ENCODE measurements at places on chromosomes 3 and 15.

DNA sequence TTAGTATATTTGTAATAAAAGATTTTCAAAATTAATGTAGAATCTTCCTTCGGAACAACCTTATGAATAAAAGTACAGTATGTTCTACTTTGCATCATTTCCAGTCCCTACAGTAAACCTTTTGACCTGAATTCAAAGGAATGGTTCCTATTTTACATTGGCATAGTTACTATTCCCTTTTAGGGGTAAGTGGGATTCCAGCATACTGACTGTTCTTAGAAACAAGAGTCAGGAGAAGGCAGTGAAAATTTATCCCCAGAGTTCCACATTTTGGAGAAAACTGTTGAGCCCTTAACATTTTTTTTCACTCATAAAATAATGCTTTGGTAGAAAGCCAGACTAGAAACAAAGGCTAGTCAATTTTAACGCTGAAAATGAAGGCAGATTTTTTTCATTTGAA, 78.1 kb downstream of the P3H2 start:
- DNase-seq: no peak

- no peak for DNase-seq
These were observed 75.6 kb upstream of the SYNPR start for GRCh38 chr3:63202529-63202928.

GRCh38 chr3:161042023-161042501, 63.1 kb downstream of the B3GALNT1 start:
- DNase-seq: no peak

GRCh38 chr3:128281461-128282367, 128.4 kb downstream of the EEFSEC start:
- no peak for DNase-seq

DNA sequence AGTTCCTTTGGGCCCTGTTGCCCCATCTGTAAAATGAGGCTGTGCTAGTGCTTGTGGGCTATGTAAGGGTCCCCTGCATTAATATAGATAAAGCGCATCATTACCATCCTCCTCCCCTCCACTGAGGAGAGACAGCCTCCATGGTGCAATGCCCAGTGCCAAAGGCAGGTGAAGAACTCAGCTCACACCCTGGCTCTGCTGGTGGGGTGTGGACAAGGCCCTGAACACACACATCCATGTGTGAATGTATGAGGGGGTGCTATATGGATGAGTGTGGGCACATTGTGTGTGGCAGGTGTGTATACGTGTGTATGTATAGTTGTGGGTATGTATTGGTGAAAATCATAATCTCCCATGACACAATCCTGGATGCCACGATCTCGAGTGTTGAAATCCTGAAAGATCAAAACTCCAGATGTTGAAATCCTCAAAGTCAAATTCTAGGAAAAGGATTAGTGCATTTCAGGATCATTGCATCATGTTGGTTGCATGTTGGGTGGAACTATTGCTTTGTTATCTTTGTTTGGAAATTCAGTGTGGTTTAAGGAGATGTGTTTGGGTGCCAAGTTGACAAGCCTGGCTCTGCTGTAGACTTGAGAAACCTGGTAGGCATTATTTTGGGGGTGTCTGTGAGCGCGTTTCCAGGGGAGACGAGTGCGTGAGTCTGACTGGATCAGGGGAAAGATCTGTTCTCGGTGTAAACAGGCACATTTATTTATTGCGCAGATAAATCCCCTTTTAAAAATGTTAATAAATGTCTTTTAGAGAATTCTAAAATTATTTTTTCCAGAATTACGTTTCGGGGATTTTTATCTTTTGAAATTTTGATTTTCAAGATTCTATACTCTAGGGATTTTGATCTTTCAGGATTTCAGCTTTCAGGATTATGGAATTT, 42.0 kb upstream of the SEC61A1 start:
- no peak for DNase-seq

GRCh38 chr3:112811917-112812660, 34.6 kb downstream of the CD200R1L start:
- DNase-seq: no peak

DNA sequence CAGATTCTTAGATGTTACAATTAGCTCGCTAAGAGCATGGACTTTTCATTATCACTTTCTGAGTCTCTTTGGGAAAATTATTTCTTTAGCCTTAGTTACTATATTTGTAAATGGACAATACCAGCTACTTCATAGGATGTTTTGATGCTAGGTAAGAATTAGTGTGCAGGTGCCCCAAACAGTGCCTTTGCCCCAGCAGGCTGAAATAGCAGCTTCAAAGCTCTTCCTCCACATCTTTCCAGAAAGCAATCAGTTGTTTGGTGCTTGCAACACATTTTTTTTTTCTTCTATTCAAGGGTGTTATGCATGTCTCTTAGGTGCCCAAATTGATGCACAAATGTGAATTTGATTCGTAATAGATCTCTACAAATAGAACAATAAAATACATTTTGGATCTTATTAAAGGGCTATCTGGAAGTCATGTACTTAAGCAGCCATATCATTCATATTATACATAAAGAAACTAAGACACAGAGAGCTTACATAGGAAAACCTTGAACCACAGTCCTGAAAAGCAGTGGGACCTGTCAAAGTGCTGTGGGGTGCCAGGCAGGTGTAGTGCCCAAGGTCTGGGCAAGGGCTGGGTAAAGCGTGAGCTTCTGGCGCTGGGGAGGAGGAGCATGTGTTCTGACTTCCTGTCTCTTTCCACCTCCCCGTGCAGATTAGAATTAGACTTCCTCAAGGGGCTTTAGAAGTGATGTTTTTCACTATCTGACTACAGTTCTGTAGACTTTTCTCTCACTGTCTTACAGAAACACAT, 62.9 kb downstream of the FNDC3B start:
- no peak for DNase-seq

Measured in breast epithelium (tissue), 4 donors.